ENCODE measurements at places on chromosomes 4 and X.

- peak; percentile 79 for DNase-seq
Observed at GRCh38 chrX:79081895-79082512, 62.5 kb upstream of the GPR174 start.

- DNase-seq, result no peak
Observed at GRCh38 chr4:6324999-6325787, 55.5 kb downstream of the WFS1 start.

GRCh38 chr4:152156442-152156841 lies 379.4 kb downstream of the FBXW7 start:
- DNase-seq, result no peak

- DNase-seq, result no peak
Observed at GRCh38 chrX:123330229-123330942, 146.3 kb downstream of the GRIA3 start.

DNA sequence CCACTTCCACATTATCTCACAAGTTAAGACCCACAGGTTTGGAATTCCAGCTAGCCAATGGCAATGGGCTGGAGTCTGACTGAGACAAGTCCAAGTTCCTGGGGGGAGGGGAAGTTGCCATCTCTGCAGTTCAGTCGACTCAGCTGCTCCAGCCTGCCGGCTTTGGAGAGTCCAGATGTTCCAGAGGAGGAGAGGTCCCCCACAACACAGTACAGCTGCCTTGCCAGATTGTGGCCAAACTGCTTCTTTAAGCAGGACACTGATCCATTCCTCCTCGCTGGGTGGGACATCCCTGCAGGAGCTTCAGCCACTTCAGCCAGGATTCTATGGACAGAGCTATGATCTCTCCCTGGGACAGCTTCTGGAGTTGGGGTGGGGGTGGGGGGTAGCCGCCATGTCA lies 199.2 kb downstream of the EDA start:
- no peak for DNase-seq

GRCh38 chr4:128162434-128162833 lies 101.3 kb downstream of the LARP1B start:
- DNase-seq, result no peak

DNA sequence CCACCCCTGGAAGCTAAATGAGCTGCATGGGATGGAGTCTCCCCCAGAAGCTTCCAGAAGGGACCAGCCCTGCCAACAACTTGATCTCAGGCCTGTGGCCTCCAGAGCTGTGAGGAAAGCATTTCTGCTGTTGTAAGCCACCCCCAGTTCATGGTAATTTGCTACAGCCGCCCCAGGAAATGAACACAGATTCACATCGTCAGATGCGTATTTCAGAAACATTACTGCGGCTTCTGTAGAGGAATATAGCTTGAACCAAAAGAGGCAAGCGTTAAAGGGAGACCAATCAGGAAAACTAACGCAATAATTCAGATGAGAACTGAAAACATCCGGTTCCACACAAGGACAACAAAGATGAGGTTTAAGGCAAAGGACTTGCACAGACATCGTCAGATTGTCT lies 128.4 kb upstream of the TBL1X start:
- DNase-seq, result peak; percentile 11

DNA sequence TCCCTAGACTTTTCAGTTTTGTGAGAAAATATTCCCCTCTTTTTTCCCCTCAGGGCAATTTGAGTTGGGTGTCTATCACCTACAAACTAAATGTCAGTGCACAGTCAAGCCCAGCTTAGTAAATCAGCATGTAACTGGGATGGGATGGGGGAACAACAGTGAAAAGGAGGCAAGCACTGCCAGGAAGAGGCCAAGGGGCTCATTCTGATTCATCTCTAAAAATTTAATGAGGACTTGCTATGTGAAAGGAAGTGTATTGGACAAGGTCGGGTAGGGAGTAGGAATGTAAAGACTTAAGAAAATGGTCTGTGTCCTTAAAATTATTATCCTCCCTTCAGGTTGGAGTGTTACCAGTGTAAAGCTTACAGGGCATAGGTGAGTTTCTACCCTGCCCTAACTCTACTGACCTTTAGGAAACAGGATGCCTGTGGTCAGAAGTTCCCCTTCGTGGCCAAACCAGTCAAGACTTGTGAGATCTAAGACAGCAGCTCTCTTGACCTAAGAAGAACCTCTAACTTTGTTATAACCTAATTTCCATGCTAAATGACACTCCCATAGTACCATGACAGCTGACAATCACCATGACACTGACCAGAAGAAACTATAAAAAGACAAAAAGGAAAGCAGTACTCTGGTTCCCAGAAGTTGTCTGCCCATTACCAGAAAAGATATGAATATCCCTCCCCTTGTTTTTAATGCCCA lies 194.4 kb upstream of the LDB2 start:
- DNase-seq, result no peak

DNA sequence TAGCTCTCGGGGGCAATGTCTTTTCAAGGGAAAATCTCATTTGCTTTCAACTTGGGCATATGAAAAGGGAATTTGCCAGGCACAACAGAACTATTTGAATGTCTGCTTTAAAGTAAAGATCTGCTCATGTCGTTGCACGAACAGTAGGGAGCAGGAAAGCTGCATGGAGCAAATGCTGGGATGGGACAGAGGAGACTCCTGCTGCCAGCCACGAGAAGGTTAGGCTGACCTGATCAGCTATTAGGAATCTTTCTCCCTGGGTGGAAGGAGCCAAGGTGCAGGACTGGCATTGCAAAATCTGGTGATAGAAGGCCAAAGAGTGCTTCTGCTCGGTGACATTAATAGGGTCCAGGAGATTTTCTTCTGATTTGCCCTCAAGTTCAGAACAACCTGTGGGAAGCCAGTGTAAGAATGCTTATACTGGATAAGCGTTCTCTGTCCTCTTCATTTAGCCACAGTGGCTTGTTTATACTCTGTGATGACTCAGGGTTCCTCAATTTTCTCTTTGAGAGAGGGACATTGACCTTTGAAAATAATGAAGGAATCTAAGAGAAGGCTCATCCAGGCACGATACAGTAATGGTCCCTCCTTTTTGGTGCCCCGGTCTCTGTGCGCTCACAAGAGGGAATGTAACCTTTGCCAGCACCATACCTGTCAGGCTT lies 22.9 kb downstream of the FHL1 start:
- no peak for DNase-seq

- DNase-seq, result no peak
Observed at GRCh38 chr4:168751263-168752225, 254.7 kb downstream of the PALLD start.

GRCh38 chr4:56611501-56611900 lies 69.6 kb downstream of the HOPX start:
- DNase-seq, result no peak

- no peak for DNase-seq
Observed at GRCh38 chr4:75908555-75908954, 6.3 kb upstream of the PPEF2 start.

DNA sequence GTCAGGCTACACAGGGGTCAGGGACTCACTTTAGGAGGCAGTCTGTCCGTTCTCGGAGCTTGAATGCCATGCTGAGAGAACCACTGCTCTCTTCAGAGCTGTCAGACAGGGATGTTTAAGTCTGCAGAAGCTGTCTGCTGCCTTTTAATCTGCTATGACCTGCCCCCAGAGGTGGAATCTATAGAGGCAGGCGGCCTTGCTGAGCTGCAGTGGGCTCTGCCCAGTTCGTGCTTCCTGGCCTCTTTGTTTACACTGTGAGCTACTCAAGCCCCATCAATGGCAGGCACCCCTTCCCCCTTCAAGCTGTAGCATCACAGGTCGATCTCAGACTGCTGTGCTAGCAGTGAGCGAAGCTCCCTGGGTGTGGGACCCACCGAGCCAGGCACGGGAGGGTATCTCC lies 31.5 kb upstream of the UNC5C start:
- DNase-seq, result no peak

GRCh38 chr4:129355031-129355430 lies 259.1 kb downstream of the C4orf33 start:
- DNase-seq, result no peak

GRCh38 chr4:142512161-142512560 lies 333.9 kb downstream of the INPP4B start:
- no peak for DNase-seq

DNA sequence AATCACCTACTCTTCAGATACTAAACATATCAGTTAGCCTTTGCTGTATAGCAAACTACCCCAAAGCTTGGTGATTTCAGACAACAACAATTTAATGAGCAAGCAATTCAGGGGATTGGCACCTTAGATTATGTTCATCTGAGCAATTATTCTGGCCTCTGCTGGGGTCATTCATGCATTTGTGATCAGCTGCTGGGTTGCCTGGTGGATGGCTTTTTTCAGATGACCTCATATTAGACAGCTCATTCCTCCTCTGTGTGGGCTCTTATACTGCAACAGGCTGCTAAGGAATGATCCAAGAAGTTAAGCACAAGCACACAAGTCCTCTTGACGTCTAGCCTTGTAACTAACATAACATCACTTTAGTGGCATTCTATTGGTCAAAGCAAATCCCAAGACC lies 153.0 kb upstream of the PPP1R2C start:
- no peak for DNase-seq

GRCh38 chr4:77229433-77229832 lies 72.4 kb downstream of the CCNG2 start:
- DNase-seq, result no peak

GRCh38 chrX:6210230-6210629 lies 18.4 kb downstream of the NLGN4X start:
- no peak for DNase-seq

- peak; percentile 75 for DNase-seq
Observed at GRCh38 chrX:24149351-24150050, at the start of gene ZFX. TSS of gene ZFX (plus strand) at chrX:24149729. CDS start at chrX:24172743, 23,014 bp downstream.

DNA sequence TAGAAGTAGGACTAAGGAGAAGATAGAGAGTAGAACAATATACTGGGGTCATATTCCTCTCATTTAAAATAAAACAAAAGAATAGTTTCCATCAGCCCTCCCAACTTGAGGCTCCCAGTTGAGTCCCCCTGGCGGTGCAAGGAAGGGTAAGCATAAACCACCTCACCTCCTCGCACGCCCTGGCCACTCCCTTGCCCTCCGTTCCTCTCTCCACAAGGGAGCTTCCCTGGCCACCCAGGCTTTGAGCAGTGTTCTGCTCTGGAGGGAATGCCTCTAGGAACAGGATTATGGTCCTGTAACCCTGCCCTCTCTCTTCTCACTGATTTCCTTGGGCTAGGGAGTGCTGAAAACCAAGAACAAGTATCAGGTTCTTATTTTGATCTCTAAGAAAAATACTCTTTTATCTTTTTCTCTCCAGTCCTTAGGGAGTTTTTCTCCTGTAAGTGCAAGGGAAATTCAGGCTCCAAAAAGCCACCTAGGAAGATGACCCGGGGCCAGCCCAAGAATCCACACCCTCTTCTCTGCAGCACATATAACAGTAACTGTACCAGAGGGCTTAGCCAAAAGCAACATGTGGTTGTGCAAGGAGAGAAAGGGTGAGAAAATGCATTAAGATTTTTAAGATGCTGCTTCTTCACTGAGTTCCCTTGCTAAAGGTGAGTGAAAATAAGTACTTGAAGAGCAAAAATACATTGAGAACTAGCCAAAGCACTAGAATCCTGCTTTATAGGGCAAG lies 69.9 kb downstream of the USP38 start:
- DNase-seq, result no peak

- DNase-seq, result no peak
Observed at GRCh38 chrX:154032653-154033052, 13.0 kb upstream of the IRAK1 start.

- DNase-seq, result peak; percentile 74
Observed at GRCh38 chr4:107913283-107913899, 18.0 kb upstream of the CYP2U1 start.

DNA sequence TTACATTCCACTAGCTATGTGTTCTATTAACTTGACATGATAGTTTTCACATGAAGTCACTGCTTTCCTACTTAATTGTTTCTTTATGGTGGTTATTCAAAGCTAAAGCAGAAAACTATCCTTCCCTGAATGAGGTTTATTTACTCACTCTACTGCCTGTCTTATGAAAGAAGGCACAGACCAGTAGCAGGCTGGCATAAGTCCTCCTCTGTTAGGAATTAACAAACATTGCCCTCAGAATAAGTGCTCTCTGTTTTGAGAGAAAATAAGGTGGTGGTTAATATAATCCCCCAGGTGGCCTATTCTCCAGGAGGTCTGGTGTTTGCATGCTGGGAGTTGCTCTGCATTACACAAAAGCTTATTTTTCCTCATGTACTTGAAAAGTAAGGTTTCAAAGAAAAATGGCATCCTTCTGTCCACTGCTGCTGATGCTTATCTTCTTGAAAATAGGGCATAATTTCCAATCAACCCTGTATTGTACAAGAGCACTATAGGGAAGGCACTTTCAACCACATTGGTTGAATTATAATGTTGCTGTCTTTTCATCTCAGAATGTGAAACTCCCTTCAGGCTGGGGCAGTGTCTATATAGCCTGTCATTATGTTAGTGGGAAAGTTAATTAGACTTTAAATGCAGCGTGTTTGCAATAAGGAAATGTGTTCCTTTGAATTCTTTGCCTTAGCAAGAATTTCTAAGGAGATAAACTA lies 119.7 kb upstream of the TBC1D9 start:
- no peak for DNase-seq

GRCh38 chrX:15055146-15055930 lies 182.1 kb downstream of the MOSPD2 start:
- no peak for DNase-seq

- DNase-seq, result no peak
Observed at GRCh38 chr4:76011700-76012387, 4.5 kb upstream of the CXCL9 start.

GRCh38 chr4:96295143-96295741 lies 455.3 kb downstream of the PDHA2 start:
- no peak for DNase-seq

GRCh38 chr4:121154103-121154515 lies 10.0 kb downstream of the TNIP3 start:
- DNase-seq, result peak; percentile 71

- no peak for DNase-seq
Observed at GRCh38 chr4:2396781-2397368, 21.6 kb downstream of the ZFYVE28 start.

DNA sequence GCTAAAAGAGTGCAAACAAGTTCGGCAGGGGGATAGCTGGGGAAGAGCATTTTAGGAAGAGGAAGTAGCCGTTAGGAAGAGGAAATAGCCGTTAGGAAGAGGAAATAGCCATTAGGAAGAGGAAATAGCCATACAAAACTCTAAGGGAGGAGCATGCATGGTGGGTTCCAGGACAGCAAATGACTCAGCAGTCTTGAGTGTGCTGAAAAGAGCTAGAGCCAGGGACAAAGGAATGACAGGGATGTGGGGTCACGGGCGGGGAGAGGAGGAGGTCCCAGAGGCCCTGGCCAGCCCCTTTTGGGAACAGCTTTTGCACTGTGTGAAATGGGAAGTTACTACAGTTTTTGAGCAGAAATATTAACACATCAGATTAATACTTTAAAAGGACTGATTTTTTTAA lies 882.6 kb downstream of the TRIML1 start:
- DNase-seq, result no peak

DNA sequence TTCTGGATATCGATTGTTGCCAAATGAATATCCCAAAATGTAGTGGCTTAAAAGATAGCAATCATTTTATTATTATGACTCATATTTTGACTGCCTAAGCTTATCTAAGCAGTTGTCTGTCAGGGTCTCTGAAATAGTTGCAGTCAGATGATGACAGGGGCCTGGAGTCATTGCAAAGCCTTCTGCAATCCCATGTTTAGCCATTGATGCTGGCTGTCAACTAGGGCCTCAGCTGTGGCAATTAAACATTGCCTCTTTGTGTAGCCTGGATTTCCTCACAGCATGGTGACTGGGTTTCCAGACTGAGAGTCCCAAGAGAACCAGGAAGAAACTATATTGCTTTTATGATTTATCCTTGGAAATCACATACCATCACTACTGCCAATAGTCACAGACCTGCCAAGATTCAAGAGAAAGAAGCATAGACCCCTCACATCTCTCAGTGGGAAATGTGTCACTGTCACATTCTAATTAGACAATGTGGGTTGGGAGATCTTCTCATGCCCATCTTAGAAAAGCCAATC lies 227.3 kb upstream of the NOCT start:
- DNase-seq, result no peak

All from CD4-positive, alpha-beta T cell treated with Interleukin-17A for 1 hour (primary cell).